ENCODE measurements at places on chromosomes 7 and 10. TPM values are rescaled to one million over a fixed set of nuclear protein-coding genes. Genes with fewer than 3 reads are reported as not detected.
A peak's percentile ranks its signal among the peaks of the same experiment; 100 is the strongest.

- DNase-seq: peak; percentile 27
Observed at GRCh38 chr7:112272921-112273561, 66.5 kb downstream of the ZNF277 start.

DNA sequence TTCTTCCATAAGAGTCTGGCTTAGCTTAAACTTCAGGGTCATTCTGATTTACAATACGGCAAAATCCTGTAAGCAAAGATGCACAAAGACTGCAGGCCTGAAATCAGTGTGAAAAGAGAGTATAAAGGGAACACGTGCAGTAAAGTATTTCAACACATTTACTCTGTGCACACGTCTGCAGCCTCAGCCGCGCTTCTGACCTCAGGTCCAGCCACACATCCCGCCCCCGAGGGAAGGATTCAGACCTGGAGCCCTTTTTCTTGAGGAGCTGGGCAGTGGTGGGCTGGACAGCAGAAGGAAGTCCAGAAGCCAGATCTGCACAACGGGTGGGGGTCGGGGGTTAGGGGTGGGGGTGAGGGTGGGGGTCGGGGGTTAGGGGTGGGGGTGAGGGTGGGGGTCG is 58.9 kb upstream of the FAM20C start:
- DNase-seq: no peak

GRCh38 chr7:133770863-133771492 is 356.2 kb upstream of the LRGUK start:
- no peak for DNase-seq

DNA sequence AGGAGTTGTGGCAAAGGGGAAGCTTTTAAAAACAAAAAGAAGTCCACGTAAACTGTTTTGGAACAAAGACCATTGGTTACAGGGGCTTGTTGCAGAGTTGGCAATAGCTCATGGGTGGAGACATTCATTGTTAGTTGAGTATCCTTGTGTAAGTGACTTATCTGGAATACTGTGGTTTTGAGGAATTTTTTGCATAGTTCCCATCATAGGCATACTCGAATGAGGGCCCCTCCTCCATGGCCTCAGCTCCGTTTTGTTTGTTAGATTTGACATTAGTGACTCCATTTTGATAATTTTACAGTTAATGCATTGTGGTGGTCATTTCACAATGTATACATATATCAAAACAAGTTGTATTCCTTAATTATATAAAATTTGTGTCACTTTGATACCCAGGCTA is 12.8 kb upstream of the SMKR1 start:
- DNase-seq: no peak

The BAMBI gene
- 5.3 TPM for polyA plus RNA-seq

All from heart left ventricle (tissue), 16 donors.